Esophagus squamous epithelium (tissue), 5 donors: ENCODE measurements at places on chromosomes 7 and 10.

- no peak for DNase-seq
Observed at GRCh38 chr7:135856356-135857144, 107.9 kb upstream of the FAM180A start.

DNA sequence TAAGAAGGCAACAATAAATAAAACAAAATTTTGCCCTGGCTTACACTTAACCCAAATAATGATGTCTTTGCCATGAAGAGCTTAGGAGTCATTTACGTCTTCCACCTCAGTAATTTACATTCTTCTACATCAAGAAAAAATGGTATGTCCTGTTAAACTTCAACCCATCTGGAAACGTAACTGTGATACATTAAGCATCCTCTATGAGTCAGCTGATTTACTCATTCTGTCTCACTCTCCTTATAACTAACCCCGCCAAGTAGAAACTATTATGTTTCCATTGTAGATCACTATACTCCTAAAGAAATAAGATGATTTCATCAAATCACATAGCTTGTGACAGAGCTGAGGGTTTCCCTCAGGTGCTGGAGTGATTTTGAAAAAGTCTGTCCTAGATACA is 330.7 kb downstream of the CDC14C start:
- DNase-seq, result no peak

DNA sequence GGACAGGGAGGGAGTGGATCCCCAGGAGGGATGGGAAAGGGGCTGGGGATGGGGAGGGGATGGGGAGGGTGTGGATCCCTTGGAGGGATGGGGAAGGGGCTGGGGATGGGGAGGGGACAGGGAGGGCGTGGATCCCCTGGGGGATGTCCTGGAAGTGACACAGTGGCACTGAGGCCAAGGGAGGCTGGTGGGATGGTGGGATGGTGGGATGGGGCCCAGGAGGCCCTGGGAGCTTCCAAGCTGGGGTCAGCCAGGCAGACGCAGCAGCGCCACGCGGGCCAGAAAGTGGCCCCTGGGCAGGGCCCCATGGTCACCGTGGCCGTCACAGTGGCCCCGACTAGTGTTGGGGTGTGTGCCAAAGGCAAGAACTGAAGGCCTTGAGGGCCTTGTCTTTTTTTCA is 67.8 kb downstream of the INPP5A start:
- DNase-seq, result no peak

DNA sequence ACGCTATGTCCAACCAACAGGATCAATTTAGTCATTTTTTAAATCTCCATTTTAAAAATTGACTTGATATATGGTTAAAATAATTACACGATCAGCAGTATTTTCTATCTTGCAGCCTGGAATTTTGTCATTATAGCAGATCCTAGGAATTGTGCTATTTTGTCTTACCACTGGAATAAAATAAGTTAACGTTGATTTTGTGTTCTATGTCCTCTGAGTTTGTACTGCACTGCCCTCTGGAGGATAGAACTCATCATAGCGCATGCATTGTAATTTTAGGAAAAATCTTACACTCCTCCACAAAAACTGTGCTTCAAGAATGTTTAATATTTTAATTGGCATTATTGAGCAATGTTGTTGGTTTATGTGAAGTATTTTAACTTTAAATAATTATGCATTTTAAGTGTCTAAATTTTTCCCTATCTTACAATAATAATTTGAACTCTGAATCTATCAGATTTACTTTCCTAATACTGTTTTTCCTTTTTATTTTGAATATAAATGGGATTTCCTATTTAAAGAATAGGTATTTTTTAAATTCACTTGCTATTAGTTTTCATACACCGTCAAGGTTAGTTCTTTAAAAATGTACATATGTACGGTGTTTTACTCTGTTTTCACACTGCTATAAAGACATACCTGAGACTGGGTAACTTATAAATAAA is 220.1 kb downstream of the PPP1R3A start:
- DNase-seq, result no peak

DNA sequence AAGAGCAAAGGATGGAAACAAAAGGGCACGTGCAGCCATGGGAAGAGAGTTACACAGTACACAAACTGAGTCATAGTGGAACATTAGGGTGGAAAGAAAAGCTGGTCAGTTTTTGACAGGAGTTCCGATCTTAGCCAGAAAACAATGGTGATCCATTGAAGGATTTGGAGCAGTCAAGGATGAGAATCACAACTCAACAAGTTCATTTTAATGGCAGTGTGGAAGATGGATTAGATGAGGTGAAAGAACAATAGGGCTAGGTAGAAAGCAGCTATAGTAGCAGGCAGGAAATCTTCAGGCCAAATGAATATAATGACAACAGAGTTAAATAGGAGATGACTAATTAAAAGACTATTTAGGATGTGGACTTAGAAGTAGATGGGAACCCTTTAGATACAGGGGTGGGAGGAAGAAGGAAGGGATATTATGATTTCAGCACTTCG is 136.3 kb downstream of the DOCK4 start:
- DNase-seq, result no peak

DNA sequence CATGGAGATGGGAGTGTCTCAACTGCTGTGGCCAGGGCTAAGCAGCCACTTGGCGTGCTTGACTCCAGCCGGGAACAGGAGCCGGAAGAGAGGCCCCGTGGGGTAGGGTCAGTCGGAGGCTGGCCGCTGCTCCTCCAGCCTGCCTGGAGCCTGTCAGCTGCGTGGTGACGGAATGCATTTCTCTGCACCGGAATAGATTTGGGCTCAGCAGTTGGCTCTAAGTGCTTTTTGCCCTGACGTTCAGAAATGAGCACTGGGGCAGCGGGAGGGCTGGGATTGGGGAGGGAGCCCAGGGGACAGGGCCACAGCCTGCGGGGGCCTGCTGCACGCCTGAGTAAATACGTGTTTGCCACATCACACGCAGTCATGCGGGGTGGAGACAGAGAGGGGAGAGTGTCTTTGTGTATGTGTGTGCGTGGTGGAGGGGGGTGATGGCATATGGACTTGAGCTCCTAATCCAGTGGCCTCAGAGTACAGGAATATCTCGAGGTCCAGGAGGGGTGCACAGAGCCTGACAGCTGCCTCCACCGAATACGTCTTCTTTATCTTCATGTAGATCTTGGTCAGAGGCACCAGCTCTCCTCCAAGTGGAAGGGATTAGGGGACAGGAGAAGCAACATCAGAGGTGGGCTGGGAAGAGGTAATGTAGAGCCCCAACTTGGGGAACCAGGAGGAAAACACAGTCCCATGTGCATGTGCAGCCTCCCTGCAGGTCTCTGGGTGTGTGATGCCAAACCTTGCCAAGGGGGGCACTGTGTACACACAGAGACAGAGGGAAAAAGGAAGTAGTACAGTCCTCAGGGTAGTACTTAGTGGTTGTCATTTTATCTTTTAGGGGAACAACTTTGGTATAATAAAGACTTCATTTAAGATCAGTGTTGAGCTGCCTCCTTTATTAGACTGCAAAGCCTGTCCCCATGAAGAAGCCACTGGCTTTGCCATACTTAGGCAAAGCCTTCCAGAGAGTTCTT is 151.4 kb downstream of the CDH23 start:
- DNase-seq, result no peak

- no peak for DNase-seq
Observed at GRCh38 chr10:25865267-25865666, 68.8 kb upstream of the MYO3A start.

DNA sequence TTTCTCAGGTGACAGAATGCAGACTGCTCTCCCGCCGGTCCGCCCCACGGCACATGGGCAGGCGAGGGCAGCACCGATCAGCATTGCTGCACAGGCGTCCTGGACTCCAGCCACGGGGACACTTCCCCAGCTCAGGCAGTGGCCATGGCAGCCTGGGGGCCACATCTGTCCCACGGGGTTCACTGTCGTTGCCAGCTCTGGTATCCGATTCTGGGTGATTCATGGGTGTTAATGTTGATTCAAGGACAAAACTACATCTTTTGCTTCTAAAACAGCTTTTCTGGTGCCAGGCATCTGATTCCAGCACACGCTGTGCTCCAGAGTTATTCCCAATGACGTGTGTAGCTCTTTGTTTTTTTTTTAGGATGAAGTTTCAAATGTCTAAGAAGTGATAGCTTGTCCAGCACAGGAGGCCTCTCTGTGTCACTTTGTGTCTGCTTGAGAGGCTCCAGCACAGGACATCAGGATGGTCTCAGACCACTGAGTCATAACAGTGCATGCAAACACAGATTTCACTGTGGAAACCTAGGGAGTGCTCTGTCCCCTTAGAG is 218.0 kb downstream of the WDR37 start:
- DNase-seq, result no peak

- DNase-seq, result no peak
Observed at GRCh38 chr7:322111-322671, 32.2 kb downstream of the FOXL3 start.

DNA sequence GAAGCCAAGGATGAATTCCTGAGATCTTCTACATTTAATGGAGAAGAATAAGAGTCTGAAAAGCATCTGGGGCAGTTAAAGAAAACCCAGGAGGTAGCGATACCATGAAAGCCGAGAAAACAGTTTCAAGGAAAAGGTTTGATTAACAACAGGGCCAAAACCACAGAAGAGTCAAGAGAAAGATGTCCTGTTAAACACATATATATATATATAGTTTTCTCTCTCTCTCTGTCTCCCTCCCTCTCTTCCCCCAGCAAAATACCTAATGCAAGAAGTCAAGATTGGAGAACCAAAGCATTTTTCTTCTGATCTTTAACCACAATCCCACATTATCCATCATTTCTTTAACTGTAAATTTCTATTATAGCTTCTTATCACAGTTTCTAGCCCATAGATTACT is 261.4 kb downstream of the SNX13 start:
- no peak for DNase-seq

- DNase-seq, result no peak
Observed at GRCh38 chr10:101467286-101467770, 113.4 kb downstream of the BTRC start.

- no peak for DNase-seq
Observed at GRCh38 chr7:17432793-17433192, 134.3 kb downstream of the AHR start.

GRCh38 chr10:34507217-34507616 is 307.9 kb downstream of the PARD3 start:
- DNase-seq, result no peak

GRCh38 chr7:3234851-3235250 is 66.2 kb upstream of the SDK1 start:
- DNase-seq, result no peak

DNA sequence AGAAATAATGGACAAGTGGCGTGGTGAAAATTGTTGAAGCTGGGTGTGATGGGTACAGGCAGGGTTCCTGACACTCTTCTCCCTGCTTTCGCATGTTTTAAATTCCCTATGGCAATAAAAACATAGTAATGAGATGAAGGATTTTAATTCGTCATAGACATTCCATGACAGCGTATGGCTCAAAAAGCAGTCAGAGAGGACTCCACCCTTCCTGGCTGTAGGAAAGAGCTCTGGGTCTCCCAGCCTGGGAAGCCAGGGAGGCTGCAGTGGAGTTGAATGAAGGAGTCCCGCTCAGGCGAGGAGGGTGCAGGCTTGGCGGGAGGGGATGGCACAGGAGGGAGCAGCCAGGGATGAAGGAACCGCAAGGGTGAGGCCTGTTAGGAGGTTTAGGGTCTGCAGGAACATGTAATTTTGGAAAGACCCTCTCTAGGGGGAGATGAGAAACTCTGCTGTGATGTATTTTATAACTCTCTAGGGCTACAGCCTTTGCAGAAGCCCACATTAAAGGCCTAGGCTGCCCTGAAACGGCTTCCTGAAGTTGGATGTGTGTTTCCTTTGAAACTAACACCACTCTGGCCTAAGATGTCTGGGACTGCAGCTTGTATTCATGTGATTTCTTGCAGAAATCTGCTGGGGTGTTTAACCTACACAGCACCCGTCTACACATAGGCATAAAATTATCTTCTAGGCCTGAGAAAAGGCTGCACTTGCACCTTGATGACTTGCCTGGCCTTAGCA is 7.6 kb upstream of the LARP4B start:
- DNase-seq, result no peak

DNA sequence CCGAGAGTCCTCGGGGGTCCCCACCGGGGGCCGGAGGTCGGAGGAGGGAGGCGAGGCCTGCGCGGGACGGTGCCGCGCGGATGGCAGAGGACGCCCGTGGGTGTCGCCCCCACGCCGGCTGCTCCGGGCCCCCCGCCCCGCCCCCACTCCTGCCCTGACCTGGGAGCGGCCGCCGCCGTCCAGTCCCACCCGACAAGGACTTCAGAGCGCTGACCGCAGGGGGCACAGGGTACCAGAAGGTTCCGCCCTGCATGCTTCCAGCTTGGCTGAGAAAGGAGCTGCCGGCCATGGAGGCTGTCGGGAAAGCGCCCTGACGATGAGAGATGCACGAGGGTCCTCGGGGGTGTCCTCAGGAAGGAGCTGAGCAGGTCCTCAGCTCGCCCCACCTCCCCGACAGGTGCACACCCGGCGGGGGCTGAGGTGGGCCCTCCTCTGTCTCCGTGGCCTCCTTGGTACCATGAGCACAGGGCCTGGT is 57.0 kb upstream of the DNAJB6 start:
- no peak for DNase-seq

DNA sequence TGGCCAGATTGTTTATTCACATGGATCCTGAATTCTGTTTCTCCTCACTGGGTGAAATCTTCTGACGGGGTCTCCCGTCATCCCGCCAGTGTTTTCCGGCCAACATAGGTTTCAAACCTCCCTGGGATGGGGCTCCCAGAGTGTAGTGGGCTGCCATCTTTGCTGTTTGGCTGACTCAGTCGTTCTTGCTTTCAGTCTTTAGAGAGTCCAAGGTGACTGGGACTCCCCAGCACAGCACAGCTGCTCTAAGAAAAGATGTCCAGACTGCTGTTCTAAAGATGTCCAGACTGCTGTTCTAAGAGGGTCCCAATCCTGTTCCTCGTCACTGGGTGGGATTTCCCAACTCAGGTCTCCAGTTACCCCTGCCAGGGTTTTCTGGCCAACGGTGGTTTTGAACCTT is 801.9 kb upstream of the IGFBP3 start:
- DNase-seq, result no peak

GRCh38 chr7:2100278-2101208 is 132.2 kb downstream of the MAD1L1 start:
- DNase-seq, result no peak

DNA sequence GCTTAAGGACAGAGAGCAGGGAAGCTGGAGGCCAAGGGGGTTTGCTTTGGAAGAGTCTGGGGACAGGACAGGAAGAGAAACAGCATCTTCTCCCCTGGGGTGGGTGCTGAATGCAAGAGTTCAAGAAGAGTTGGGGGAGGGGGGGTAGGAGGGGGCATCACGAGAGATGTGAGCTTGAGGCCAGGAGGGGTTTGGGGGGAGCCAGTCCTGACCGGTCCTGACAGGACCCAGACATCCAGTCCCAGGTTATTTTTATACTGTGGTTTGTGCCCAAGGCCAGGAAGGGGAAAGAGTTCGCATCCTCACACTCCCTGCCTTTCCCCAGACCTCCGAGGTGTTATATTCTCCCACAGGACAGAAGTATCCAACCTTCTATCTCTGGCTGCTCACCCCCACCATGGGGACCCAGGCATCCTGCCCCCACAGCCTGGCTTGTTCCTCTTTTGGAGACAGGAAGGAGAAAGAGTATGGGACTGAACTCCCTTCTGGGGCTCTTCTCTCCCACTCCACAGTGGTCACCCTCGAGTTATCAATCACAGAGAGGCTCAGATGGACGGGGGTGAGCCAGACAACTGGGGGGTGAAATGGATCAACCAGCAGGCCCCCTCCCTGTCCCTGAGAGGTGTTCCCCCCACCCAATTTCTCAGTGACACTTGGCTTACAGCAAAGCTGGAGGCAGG is 2.8 kb downstream of the TSC22D4 start:
- no peak for DNase-seq
